ENCODE measurements at places on chromosomes 16 and 17. TPM values are rescaled to one million over a fixed set of nuclear protein-coding genes. Genes with fewer than 3 reads are reported as not detected.

- DNase-seq, result no peak
Observed at GRCh38 chr17:45814622-45815606, 29.8 kb upstream of the SPPL2C start.

GRCh38 chr16:57634171-57634570 is 5.7 kb downstream of the ADGRG1 start:
- DNase-seq, result no peak

DNA sequence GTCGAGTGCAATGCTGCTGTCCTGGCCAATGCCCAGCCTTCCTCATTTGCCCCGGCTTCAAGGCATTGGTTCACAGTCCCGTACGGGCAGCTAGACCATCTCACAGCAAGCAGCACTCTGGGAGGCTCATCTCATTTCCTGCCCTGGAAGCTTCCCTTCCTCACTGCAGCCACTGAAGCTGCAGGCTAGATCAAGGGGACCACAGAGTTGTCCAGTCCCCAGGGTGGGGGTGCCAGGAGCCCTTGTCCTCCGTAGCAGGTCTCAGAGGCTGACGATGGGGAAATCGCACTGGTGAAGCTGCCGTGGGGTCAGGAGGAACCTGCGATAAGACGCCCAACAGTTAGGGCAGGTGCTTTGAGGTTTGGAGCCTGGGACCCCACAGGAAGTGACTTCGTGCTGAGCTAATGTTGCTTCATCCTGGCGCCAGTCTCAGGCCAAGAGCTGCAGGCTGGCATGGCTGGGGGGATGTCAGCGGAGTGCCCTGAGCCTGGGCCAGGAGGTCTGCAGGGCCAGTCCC is at the start of gene SPNS3:
Gene SPNS3, plus strand, starts transcription at position 426 of the 517 bp plus-strand sequence. Its CDS starts 28 bp downstream, at position 454.
- DNase-seq, result no peak

DNA sequence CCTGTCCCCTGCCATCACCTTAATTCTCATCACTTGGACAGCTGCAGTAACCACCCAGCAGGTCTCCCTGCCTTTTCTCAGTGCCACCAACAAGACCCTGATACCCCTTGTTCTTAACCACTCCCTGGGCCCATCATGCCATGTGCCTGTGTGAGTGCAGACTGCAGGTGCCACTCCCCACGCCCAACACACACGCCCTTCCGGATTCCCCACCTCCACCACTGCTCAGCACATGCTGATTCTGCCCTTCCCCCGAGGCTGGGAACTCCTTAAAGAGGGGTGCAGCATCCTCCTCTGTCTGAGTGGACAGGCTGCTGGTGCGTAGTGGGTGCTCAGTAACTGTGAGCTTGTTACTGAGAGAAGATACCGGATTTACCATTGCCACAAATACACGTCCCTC is 52.4 kb downstream of the PLD6 start:
- no peak for DNase-seq

DNA sequence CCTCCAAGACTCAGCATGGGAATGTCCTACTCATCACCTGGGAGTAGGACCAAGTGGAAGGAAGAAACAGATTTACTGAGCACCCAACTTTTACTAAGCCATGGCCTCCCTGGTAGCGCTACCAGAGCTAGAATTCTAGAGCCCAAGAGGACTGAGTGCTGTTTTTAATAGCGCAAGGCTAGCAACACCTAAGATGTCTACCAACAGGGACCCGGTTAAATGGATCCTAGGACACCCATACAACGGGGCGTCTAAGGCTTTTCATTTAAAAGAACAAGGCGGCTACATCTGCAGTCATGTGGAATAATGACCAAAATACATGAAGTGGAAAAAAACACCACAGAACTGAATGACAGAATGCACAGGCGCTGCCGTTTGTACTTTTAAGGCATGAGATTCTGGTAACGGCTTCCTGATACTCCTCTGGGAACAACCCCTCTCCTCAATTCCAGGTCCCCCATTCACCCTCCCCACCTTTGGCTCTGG is 5.1 kb downstream of the GGA2 start:
- DNase-seq, result no peak

GRCh38 chr17:49362723-49363117 is 670 bp upstream of the ZNF652 start:
- DNase-seq, result no peak

The SMTNL2 gene
- 11.3 TPM for total RNA-seq

Data from umbilical cord (tissue), 2 donors.